ENCODE measurements at places on chromosomes 3 and 15.
A peak's percentile ranks its signal among the peaks of the same experiment; 100 is the strongest.

GRCh38 chr3:168476360-168476980 lies 380.7 kb upstream of the GOLIM4 start:
- DNase-seq, result no peak

DNA sequence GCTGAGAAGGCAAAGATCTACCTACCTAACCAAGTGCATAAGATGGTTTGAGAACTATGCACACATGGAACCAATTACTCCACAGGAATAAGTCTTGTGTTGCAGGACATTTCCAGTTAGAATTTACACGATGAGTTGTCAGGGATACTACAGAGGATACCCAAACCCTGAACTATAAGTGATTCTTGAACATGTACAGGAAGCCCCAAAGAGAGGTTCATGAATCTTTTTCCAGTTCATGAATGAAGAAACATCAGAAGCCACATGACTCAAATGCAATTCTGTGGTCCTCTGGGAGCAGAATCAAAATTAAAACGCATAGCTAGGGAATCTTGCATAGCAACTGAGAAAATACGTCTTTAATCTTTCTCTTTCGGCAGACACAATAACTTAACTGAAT lies 114.1 kb upstream of the LMCD1 start:
- no peak for DNase-seq

DNA sequence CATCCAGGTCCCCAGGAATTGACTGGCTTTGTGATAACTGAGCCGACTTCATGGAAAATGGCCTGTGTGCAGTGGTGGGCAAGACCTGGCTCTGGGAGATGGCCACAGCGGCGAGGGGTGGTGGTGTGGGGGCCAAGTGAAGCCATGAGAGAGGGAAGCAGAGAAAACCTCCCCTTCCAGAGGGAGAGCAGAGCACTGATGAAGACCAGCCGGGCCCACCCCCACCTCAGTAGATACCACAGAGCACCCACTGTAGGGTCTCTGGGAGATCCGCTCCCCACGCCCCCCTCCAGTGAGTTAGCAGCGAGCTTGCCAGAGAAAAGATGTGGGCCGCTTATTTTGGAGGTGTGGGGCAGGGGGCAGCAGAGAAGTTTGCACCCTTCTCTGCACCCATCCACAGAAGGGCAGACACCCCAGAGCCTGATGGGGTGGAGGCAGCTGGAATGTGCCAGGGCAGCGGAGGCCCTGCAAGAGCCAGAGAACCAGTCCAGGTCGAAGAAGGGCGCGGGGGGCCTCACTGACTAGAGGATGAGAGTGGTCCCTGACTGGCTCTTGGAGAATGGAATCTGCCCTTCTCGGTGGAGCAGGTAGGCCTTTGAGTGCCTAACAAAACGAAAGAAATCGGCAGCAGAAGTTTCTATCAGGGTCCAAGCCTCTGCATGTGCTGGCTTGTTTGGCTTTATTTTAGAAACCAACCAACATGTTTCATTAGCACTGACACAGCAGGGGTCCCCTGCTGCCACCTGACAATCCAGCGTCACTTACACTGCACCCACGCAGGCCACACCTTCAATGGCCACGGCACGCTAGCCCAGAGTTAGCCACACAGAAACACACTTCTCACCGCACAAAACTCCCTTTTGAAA lies 28.3 kb downstream of the MELTF start:
- DNase-seq, result no peak

DNA sequence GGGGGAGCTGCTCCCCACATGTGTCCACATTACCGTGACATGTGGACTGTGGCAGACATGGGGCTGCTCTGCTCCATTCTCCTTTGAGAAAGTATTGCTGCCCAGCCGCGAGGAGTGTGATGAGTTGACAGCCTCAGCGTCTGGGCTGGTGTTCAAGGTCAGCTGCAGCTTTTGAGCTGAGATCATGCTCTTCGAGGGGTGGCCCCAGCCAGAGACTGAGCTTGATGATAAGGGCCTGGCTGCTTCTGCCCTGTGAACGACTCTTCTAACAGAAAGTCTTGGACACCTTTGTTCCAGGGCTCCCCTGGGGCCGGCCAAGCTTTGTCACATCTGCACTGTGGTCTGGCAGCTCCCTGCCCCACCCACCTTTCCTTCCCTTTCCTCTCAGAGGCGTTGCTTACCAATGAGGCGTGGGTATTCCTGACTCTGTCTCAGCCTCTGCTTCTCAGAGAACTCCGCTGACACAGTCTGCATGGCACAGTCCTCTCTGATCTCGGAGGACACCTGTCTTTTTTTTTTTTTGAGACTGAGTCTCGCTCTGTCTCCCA lies 86.6 kb downstream of the CHRD start:
- no peak for DNase-seq

DNA sequence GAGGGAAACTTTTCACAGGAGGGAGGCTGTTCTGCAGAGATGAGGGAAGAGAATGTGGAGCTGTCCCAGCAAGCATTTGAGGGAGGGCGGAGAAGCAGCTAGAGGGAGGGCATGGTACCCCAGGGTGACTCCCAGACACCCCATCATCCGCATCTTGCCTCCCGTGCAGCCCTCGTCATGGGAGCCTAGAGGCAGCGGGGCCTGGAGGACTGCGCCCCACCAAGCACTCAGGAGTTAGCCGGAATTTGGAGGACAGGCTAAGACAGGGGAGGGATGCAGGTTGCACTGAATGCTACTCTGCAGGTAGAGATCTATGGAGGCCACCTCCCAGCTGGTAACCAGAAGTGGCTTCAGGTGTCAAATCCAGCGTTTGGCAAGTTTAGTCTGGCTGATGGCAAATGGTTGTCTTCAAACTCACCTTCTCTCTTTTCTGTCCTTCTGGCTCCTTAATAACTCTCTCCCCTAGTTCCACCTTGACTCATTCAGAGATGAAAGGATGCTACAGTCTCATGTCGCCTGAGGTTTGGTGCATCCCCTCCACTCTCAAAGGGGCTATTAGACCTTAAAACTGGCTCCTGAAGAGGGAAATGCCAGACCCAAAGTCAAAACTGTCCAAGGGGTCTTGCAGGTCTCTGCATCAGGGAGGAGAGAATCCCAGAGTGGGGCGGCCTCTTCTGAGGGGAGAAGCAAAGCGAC lies 155.9 kb upstream of the TLE3 start:
- DNase-seq, result no peak

- peak; percentile 49 for DNase-seq
Measured at GRCh38 chr3:186782542-186783057, 777 bp upstream of the EIF4A2 start.

DNA sequence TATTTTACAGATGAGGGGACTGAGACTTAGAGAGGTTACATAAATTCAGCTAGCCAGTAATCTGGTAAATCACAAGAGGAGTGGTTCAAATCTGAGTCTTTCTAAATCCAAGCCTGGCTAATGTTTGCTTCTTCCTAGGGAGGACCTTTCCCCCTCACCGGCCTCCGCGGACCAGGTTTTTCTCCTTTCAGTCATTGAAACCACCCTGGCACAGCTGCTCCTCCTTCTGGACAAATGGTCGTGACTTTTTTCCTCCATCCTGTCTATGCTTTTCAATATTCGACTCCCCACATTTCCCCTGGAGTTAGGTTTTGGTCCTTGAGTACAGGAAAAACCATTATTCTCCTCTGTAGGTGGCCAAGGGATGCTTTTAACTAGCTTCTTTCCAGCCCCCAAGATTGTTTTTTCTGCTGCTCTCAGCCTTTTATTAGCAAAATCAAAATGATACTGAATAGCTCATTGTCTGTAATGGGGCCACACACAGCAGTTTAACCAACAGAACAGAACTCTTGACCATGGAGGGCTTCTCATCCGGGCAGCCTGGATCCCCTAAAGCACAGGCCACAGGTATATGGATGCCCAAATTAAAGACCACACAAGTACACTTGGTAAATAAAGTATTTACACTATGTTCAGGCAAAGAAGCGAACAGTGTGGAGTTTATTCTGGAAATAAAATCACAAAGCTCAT lies 85.9 kb upstream of the KLHL25 start:
- DNase-seq, result no peak

DNA sequence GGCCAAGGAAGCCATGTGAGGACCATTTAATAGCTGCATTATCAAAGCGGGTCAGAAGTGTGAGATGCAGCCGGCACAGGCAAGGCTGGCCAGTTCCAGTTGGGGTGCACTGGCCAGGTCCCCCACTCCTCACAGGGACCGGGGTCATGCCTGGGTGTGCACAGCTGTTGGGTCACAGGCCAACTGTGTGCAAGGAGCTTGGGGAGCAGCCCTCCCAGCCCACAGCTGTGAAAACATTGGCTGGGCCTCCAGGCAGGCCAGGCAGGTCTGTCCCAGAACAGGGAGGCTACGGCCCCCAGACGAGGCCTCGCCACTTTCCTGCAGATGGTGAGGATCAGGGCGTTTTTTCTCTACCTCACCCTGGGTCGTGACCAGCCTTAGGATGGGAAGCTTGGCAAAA lies 521.0 kb downstream of the NTRK3 start:
- DNase-seq, result no peak

DNA sequence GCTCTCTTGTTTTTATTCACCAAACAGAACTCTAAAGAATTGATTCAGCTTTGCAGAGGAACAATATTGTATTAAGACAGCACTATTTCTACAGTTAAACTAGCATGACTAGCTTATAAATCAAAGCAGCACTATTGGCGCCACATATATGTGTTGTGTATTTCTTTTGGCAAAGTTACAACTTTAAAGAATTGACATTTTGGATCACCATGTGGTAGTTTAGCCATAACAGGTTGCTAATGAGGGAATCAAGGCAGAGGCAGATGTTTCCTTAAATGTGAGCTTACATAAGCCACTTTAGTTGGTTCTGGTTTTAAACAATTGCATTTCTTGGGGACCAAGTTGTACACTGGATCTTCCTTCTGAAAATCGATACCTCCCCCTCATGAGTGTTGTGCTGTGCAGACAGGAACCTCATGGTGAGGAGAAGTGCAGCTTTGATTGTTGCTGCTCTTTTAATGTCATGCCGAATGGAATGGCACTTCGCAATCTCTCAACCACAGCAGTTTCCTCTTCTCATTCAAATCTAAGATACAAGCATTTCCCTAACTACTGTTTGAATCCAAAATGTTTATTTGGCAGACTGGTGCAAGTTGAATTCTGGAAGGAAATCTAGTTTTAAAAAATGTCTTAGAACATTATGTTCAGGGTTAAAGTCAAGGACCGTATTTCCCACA lies 151.2 kb downstream of the MYRIP start:
- DNase-seq, result no peak

DNA sequence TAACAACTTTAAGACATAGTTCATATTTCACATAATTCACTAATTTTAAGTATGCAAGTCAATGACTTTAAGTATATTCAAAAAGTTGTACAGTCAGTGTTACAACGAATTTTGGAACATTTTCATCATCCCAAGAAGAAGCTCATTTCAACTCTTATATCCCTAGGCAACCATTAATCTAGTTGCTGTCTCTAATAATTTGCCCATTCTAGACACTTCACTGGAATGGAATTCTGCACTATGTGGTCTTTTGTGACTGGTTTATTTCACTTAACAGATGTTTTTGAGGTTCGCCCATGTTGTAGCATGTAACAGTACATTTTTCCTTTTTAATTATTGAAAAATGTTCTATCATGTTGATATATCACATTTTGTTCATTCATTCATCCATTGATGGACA lies 104.2 kb upstream of the SPRED1 start:
- DNase-seq, result no peak

DNA sequence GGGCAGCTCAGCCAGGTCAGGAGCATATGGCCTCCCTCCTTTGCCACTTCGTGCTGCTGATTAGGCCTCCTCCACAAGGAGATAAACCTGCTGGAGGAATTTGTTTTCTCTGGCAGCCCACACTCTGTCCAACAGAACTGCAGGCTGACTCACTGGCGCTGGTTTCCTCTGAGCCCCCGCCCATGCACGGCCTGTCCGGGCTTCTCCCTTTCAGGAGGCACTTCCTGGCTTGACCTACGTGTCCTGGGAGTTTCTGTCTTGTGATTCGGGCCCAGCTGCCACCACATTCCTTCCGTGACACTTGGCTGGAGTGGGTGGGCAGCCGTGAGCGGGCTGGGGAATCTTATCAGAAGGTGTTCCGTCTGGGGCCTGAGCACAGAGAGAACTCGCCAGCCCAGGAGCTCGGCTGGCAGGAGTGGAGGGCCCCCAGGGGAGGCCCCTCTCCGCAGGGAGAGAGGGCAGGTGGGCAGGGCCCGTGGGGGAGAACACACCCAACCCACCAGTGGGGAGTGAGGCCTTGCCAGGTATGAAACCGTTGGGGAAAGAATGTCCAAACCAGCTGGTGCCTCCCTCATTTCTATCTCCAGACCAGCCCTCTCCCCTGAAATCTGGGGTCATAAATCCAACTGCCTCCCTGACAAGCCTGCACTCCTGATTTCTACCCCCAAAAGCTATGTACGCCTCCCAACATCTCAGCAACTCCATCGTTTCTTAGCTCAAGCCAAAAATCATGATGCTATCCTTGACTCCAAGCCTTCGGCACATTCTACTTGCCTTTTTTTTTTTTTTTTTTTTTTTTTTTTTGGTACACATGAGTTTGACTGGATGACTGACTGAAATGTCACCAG lies 110.6 kb upstream of the MEF2A start:
- peak; percentile 96 for DNase-seq

- no peak for DNase-seq
Measured at GRCh38 chr15:48396020-48396419, 64.8 kb downstream of the DUT start.

- peak; percentile 37 for DNase-seq
Measured at GRCh38 chr3:24259901-24260512, 234.6 kb downstream of the THRB start.

- no peak for DNase-seq
Measured at GRCh38 chr3:113218011-113218680, 6.8 kb downstream of the BOC start.

DNA sequence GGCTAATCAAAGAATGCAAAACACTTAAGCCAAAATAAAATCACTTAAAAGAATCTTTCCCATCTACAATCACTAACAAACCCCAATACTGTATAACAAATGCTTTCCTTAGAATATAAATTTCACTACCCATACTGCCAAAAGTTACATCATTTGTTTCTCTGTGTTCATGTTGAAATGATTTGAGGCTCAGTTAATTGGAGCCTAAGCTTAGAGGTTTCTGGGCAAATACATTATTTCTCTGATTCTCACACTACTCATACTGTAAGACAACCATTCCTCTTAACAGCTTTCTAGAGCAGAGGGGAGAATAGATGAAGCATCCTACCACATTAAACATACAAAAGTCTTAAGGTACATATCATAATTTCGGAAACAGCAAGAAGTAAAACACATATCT lies 2.1 kb downstream of the RIOX2 start:
- no peak for DNase-seq

- DNase-seq, result no peak
Measured at GRCh38 chr3:170475092-170475685, 56.5 kb downstream of the CLDN11 start.

- peak; percentile 27 for DNase-seq
Measured at GRCh38 chr3:64300790-64301423, 75.6 kb upstream of the PRICKLE2 start.

DNA sequence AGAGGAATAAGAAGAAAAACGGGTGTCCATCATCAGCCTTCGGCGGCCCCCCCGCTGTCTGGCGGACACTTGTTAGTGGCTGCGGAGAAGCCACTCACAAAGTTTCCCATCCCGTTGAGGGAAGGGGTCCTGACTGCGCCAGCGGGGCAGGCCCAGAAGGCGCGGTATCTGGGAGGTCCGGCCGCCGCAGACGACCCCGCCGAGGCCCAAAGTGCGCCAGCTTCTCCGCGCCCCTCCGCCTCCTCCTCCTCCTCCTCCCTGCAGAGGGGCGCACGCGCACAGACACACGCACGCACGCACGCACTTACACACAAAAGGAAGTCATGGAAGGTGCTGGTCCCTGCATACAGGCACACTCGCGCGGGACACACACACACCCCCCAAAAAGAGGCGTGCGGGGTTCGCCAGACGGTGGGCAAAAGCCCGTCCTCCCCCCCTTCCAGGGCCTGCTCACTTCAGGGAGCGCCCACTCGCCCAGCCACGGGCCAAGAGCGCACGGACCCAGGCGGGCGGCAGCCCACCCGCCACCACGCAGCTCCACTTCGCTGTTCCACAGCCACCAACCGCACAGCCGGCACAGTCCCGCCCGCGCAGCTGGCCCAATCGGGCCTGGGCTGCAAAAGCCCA lies 18.0 kb downstream of the ZNF148 start:
- DNase-seq, result no peak

Measured in A172 (cell line).